ENCODE measurements at places on chromosomes 16 and 17.

DNA sequence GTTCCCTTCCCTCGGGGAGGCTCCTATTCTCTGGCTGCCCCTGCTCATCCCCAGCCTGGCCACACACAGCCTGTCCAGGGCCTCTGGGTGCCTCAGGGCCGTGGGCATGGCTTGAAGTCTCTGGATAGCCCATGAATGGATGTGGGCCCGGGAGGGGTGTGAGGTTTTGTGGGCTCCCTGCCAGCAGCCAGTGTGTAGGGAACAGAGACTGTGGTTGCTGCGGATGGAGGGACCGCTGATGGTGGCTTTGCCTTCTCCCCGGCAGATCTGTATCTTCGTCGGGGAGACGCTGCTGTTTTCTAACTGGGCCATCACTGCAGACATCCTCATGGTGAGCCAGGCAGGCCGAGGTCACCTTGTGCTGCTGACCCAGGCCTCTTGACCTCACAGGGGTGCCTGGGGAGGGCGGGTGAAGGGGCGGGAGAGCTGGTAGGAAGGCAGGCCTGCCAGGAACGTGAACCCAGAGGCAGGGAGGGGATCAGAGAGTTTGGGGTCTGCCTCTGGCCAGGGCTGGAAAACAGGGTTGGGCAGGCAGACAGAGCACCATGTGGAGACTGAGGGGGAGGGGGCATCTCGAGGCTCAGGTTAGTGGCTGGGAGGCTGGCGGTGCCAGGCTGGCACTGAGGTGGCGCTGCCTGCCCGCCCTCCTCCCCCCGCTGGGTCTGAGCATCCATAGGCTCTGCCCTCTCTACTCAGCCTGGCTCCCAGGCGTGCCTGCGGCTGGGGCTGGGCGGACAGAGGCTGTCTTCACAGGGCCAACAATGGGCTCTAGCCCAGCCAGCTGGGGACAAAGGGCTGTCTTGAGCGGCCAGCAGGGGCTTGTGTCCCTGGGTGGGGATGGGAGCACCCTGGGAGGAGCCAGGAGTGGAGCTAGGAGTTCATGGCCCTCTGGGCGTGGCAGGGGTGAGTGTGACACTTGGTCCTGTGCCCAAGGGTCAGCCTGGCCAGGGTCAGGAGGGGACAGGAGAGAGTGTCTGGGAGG is 21.4 kb downstream of the MYBBP1A start:
- DNase-seq: peak; percentile 16

DNA sequence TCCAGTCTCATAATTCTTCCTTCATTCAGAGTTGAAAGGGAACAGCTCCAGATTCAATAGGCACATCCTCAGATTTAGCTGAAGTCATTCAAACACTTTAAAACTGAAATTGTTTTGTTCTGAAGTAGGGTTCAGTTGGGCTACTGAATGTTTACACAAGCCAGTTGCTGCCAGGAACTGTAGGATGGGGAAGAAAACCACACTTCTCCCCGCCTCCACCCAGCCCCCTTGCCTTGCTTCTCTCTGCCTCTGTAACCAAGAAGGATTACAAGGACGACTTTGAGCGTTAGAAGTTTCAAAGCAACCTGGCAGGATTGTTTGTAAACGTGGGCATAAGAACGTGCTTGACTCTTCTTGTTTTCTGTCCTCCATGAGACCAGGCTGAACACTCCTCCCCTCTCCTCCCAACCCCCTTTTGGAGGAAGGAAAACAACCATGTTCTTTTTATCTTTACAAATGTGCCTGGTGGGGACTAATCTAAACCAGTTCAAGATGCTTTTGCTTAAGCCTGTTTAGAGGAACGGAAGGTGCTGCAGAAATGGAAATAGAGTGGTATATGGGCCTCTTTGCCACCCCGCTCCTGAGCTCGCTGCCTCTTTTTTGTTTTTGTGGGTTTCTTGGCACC is 287.9 kb downstream of the FTO start:
- no peak for DNase-seq

- no peak for DNase-seq
Measured at GRCh38 chr17:49935526-49936210, 33.3 kb upstream of the DLX4 start.

DNA sequence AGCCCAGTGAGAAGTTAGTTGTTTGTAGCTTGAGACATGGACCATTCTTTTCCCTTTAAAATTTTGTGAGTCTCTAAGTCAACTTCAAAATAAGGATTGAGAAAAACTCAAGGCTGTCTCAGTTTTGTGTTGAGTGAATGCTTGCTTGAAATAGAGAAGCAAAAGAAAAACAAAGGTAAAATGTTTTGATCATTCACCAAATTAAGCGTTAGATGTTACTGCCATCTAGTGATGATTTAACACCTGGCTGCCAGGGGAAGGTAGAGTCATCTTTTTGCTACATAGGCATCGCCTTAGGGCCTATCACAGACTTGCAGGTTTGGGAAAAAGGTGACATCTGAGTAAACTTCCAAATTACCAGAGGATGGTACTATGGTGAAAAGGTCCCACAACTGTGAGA is 74.4 kb downstream of the PCTP start:
- DNase-seq: no peak

DNA sequence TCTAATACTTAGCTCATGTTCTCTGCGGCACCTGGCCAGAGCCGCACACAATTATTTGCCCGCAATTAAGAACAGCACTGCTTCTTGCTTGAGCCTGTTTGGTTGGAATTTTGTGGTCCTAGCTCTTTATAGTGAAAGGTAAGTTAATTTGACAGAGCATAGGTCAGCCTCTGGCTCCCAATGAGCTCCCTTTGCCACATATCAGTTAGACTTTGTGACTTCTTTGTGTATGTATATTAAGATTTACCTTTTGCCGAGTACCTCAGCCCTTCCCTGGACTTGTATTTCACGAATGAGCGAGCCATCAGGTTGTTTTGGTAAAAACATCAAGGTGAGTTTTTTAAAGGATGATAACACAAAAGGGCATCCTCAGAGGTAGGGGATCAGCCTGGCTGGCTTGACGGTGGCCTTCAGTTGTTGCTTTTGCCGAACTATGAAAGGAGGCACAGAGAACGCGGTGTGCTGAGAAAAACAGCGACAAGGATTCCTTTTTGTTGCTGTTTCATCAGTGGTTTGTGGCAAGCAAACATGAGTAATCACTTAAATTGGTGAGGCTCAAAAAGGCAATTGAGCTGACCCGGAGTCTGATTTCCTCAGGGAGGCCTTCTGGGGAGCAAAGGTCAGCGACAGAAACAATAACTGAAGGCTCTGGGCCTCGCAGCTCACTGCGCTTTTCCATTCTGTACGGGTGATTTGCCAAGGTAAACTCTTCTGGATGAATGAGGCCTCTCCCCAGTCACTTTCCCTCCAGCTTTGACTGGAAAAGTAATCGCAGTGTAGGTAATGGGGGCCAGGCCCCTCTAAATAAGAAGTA is 163.6 kb downstream of the HS3ST3A1 start:
- DNase-seq: peak; percentile 31

GRCh38 chr16:53040788-53041187 is 11.9 kb downstream of the CHD9NB start:
- no peak for DNase-seq

DNA sequence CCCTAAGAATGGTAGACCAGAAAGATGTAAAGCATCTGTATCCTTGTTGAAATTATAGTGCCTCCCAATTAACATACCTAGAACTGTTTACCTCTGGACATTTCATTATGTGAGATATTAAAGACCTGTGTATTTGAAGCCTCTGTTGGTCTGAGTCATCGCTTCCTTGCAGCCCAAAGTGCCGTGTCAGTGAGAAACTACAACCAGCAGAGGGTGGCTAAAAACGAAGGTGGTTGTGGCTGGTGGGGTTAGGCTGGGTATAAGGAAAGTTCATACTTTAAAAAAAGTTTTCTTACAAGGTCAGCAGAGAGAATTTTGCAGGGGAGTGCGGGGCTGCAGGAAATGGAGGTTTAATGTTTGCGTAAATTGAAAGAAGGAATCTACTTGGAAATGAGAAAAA is 290.7 kb downstream of the TMEM114 start:
- no peak for DNase-seq

- DNase-seq: no peak
Measured at GRCh38 chr17:20961586-20961985, 81.2 kb downstream of the USP22 start.

DNA sequence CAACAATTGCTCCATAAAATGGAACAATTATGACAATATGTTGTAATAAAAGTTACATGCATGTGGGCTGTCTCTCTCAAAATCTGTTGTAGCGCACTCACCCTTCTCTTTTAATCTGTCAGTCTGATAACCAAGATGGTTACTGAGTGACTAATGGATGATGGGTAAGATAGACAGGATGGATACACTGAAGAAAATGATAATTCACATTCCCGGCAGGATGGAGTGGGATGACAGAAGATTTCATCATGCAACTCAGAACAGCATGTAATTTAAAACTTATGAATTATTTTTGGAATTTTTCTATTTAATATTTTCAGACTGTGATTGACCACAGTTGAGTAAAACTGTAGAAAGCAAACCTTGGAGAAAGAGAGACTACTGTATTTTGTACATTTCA is 30.5 kb downstream of the CDH13 start:
- DNase-seq: peak; percentile 49

- no peak for DNase-seq
Measured at GRCh38 chr16:5078626-5079025, 7.0 kb downstream of the ALG1 start.

- DNase-seq: no peak
Measured at GRCh38 chr16:7316281-7316888, 16.3 kb upstream of the RBFOX1 start.

DNA sequence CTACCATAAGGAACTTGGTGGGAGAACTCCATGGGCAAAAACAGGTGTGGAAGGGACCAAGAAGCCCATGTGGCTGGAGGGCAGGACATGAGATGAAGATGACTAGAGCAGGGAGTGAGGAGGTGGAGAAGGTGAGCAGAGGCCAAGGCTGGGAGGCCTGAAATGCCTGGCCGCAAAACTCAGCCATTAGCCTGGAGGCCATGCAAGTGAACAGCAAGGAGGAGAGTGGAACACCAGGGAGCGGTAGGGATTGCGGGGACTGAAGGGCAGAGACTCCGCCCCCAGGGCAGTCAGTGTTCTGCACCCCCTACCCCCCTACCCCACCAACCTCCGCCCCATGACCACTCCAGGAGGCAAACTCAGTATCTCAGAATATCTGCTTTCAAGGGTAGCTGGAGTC is 17.0 kb downstream of the BCL7C start:
- DNase-seq: peak; percentile 21

DNA sequence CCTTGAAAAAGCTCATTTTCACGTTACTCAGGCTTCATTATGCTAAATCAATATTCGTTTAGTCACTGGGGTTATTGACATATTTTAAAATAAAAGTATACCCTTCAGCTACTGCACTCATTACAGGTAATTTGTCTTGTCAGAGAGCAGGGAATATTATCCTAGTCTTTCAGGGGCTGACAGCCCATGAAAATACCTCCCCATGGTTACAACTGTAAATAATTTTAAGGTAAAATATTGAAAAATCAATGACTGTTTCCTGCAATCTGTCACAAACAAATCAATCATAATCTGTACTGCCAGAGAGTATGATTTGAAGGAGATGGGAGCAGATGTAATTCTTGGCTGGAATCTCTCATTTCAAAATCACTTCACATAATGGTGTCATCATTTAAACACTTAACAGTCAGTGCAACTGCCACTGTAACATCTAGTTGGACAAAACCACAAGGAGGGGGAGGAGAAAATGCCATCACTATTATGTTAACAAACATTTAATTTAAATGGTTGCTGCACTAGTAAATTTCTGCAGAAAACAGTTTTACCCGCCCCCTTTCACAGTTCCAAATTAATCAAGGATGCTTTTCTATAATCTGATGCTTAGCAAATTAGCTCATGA is 9.3 kb upstream of the IRX5 start:
- peak; percentile 72 for DNase-seq

DNA sequence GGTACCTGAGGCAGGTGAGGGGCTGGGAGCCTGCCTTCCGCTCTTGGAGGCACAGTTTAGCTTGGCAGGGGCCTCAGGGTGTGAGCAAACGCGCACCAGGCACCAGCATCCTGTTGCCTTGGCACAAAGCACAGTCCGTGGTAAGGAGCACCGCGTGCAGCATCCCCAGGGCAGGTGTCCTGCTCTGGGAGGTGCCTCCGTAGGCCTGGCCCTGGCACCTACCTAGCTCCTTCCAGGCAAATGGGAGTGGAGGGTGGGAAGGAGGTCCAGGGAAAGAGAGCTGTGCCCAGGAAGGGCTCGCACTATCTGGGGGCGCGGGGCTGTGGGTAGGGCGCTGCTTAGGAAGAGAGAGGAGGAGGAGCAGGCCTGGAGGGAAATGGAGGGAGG is 3.1 kb upstream of the GSE1 start:
- no peak for DNase-seq

DNA sequence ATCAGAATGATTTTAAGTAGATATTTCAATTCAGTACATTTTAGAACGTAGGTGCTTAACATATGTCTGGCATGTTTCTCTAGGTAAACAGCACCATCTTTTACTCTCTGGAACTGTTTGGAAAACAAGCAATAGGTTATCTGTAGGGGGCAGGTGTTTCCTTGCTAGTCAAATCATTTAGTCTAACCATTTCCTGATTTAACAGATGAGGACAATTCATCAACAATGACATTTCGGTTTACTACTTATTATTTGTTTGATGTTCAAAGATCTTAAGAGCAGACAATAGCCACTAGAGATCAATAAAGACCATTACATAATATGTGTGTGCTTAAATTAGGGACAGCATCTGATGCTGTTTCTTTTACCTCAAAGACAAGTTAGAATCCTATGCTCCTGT is 173.1 kb downstream of the CEP112 start:
- DNase-seq: no peak

GRCh38 chr16:88628512-88628974 is 9.8 kb upstream of the IL17C start:
- no peak for DNase-seq

GRCh38 chr17:80491478-80492342 is 15.3 kb upstream of the NPTX1 start:
- peak; percentile 29 for DNase-seq

- DNase-seq: no peak
Measured at GRCh38 chr17:46950342-46950996, 27.5 kb downstream of the GOSR2 start.

GRCh38 chr17:81328489-81328888 is 33.4 kb upstream of the SLC38A10 start:
- DNase-seq: no peak

- peak; percentile 10 for DNase-seq
Measured at GRCh38 chr16:80680046-80680445, 124.4 kb downstream of the CDYL2 start.

DNA sequence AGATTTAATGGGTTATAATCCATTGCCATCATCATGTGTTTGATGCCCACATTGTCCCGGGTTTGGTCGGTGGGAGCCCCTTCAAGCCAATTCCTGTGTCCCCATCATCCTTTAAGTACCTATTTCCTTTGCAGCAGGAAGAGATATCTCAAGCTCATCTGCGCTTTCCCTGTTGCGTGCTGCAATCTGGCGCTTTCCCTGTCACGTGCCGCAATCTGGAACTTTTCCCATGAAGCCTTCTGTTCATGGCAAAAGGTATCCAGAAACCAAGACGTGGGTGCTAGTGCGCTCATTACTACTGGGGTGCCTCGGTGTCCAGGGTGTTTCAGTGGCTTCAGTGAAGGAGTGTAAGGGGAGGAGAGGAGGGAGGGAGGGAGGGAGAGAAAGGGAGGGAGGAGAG is 174.6 kb upstream of the ZNF469 start:
- DNase-seq: no peak

Measured in GM23248 (cell line).